ENCODE measurements at places on chromosomes 5 and 9.

- DNase-seq = no peak
Observed at GRCh38 chr9:127022913-127023660, 99.3 kb downstream of the ANGPTL2 start.

DNA sequence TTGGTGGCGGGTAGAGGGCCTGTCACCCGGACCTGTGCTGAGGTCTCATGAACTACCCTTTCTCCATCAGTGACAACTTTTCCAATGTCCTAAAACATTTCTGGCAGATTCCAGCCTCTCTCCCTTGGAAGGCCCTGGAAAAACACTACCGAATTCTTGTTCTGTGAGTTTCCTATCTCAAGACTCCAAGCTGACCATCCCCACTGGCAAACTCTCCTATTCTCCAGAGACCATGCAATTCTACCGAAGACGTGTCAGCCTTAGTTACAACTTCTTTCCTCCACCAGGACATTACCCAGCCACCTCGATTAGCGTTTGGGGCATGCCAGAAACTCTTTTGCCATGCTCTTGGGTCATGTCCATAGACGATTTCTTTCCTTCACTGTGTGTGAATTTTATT is 26.8 kb upstream of the GABRP start:
- no peak for DNase-seq

DNA sequence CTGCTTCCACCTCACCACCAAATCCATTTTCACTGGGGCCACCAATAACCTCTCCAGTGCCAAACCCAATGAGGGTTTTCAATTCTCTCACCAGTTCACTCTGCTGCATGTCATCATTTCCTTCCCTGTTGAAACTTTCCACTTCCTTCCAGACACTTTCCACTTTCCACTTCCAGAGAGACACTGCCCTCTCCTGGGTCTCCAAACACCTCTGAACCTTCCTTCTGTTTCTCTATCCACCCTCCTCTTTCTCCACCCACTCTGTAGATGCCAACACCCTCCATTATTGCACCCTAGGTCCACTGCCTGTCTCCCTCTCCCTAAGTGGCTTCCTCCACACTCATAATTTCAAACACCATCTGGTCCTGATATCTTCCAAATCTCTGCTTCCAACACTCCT is 39.6 kb downstream of the PDE6A start:
- DNase-seq = no peak

GRCh38 chr5:88089719-88090390 is 178.8 kb downstream of the TMEM161B start:
- no peak for DNase-seq

- DNase-seq = no peak
Observed at GRCh38 chr9:13387734-13388067, 108.2 kb upstream of the MPDZ start.

GRCh38 chr9:101354143-101354764 is 30.6 kb downstream of the BAAT start:
- DNase-seq = no peak

- DNase-seq = no peak
Observed at GRCh38 chr9:14432666-14433350, 118.9 kb upstream of the NFIB start.

DNA sequence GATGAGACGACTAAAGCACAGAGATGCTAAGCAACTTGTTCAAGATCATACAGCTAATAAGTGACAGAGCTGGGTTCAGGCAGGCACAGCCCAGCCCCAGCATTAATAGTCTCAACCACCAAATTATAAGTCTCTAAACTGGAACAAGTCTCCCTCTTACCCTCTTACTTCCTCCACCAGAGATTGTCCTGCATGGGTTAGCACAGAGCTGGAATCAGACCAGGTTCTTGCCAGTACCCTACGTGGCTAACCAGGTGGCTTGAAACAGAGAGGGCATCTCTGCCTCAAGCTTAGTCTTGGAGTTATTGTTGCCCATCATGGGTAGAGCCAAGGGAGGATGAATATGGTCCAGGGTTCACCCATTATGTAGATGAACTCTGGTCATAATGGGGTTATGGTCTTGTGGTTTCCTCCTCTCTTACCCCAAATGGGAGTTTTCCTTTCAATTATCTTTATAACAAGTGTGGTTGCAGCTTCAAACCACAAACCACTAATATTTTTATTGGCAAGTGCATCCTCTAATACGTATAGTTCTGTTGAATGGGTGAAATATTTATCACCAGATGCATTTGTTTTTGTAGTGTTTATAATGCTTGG is 8.3 kb upstream of the XPA start:
- no peak for DNase-seq

DNA sequence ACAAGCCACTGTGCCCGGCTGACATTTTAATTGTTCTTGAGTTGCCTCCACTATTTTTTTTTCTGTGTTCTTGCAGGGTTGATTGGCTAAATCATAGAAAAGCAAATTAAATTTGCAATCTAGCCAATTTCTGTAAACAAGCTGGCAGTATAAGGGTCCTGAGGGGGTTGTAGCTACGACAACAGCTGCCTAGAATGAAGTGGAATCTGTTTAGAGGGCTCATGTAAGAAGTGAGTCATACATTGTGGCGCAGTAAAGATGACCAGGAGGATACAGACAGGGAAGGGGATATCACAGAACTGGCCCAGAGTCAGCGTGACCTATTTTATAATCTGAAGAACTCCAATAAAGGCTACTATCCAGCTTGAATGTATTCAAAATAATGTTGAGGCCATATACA is 82.2 kb upstream of the TLE1 start:
- DNase-seq = no peak

GRCh38 chr5:158120760-158121159 is 261.8 kb upstream of the CLINT1 start:
- DNase-seq = no peak

DNA sequence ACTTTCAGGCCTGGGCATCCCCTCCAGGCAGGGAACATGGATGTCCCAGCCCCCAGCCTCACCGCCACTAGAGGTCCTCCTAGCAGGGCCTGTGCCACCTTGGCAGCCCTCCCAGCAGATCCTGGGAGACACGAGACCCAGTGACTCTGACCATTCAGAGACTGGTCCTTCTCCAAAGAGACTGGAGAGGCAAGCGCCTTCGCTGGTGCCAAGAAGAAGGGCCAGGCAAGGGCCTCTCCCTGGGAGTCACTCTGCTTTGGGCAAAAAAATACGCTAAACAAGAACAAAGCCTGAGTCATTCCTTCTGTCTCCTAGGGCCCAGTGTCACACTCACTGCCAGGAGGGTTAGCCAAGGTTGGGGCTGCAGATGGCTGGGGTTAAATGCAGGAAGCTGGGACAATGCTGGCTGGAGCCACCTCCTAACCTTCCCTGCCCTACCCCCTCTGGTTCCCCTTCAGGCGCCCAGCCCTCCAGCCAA is 35.3 kb upstream of the SMIM23 start:
- DNase-seq = no peak

DNA sequence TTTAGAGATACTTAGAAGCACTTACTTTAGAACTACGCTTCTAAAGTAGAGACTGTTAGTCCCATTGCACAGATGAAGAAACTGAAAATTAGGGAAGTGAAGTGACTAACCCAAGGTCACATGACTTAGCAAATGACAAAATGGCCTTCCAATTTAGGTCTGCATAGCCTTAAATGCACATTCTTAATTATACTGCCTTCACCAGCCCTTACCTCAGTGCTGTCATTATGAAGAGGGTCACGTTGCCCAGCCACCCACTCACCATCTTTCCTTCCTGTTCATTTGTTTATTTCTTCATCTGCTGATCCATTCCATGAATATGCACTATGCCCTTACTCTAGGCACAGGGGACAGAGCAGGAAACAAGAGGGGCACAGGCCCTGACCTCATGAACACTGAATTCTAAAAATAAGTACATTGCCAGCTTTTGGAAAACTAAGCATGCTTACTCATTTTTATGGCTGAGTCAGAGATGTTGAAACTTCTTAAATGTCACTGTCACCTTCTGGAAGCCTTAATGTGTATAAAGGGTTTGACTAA is 8.6 kb downstream of the HAVCR2 start:
- no peak for DNase-seq

GRCh38 chr9:127504887-127505251 is 53.6 kb downstream of the LRSAM1 start:
- DNase-seq = no peak

DNA sequence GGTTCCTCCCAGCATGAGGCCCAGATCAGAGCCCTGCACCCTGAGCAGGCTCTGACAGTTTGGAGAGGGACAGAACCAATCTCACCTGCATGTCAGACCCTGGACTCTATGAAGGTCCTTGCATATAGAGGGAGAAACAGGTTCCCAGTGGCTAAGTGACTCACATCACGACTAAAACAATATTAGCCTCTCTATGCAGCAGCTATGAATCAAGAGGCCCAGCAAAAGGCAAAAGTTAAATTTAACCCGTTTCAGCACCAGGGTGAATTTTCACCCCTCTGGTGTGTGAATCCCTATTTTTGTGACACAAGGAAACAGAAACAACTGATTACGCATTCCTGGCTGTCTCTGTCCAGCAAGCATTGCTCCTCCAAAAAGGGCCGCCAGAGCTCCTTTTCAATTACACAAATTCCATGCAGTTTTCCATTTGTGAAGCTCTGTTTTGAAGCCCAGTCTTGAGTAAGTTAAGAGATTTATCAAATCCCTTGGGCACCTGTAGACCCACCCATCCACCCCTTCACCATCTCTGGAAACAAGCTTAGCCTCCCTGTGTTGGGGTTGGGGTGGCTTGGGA is 136.6 kb downstream of the GABBR2 start:
- DNase-seq = no peak

DNA sequence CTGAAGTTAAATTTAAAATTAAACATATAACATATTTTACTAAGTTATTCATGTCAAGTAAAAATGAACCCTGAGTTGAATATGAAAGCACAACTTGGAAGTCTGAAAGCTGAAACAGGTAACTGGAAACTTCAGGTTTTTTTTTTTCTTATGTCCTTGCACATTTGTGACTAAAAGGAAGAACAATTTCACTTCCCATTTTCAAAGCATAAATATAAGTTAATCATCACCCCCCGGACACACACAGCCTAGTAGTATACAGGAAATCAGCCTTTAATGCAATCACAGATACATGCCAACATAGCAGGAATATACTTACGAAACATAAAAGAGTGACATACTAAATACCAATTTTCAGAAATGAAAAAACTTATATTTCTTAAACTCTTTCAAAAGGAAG is 225.9 kb downstream of the RFX3 start:
- no peak for DNase-seq

GRCh38 chr5:180641566-180641900 is 7.9 kb downstream of the FLT4 start:
- DNase-seq = no peak

DNA sequence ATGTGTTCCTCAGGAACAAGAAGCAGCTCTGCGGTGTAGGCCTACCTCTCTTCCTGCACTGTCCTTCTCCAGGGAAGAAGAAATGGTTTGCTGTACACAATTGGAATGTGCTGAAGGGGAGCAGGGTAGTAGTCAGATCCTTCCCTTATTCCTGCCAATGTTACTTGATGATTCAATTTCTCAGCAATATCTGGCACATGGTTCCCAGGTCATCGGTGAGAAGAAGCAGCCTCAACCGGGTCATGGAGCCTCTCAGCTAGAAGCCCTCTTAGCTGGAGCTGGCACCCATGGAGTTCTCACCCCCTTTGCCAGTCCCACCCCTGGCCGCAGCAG is 36.9 kb downstream of the ACTBL2 start:
- no peak for DNase-seq

GRCh38 chr5:175517824-175518450 is 39.6 kb downstream of the SFXN1 start:
- peak; percentile 81 for DNase-seq
